Thyroid gland (tissue), 4 donors: ENCODE measurements at places on chromosomes 7 and 10. TPM values are rescaled to one million over a fixed set of nuclear protein-coding genes. Genes with fewer than 3 reads are reported as not detected.
A peak's percentile ranks its signal among the peaks of the same experiment; 100 is the strongest.

DNA sequence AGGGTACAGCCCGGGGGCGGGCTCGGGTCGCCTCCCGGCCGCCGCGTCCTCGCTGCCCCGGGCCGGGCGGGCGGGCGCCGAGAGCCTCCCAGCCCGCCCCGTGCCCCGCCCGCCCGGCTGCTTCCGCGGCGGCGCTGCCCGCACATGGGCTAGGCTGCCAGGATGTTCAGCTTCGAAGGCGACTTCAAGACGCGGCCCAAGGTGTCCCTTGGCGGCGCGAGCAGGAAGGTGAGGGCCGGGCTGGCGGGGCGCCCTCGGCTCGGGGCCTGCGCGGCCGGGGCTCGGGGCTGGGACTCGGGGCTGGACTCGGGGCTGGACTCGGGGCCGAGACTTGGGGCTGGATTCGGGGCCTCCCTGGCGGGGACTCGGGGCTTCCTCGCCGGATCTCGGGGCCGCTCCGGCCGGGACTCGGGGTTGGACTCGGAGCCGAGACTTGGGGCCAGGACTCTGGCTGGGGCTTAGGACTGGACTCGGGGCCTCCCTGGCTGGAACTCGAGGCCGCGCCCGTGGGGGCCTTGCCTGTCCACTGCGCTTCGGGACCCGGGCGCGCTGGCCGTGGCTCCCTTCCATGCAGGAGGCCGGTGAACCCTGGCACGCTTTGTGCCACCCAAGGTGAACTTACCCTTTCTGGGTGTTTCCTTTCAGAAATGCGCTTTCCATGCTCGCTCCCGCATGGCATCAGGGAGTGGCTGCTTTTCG lies 534 bp downstream of the UBE3C start:
- H3K27me3 ChIP-seq, result no peaks in the 10 kb centered on the region
- H3K4me3 ChIP-seq, result peak overlapping the region; percentile 6
- H3K36me3 ChIP-seq, result no peaks in the 10 kb centered on the region
- peak; percentile 65 for DNase-seq

DNA sequence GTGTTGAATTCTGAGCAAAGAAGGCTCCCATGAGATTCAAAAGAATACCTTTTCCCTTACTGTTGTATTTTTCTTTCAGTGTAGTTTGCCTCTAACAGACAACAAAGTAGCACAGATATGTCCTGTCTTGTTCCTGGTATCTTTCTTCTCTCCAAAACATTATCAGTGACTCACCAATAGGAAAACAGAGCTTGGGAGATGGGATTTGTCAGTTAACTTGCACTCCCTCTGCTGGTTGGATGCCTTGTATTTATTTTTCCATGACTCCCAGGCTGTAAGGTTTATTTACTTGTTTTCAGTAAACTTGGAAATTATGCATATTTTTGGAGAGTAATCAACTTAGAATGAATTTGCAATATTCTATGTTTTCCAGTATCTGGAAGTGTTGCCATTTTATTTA lies 129.7 kb downstream of the SAMD9 start:
- H3K4me1 ChIP-seq, result no peaks in the 10 kb centered on the region
- H3K27me3 ChIP-seq, result no peaks in the 10 kb centered on the region
- DNase-seq, result no peak
- H3K27ac ChIP-seq, result no peak overlapping the region

ADAM12 gene
- total RNA-seq, result 0.20 TPM

DNA sequence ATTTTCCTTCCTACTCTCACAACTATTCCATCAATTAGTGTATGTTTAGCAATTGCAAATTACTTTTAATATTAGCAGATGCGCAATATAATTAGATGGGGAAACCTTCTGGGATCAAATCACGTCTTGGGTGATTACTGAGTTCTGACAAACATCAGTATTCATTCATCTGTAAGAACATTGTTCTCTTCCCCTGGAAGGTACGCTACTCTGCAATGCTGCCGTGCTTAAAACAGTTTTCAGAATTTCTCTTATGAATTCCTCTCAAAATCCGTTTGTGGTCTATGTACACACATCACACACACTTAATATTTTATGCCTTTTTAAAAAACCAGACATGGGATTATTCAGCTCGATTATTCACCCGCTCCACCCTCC lies 237.5 kb upstream of the NEBL start:
- H3K27ac ChIP-seq, result no peak overlapping the region
- no peaks in the 10 kb centered on the region for H3K27me3 ChIP-seq
- H3K36me3 ChIP-seq, result no peaks in the 10 kb centered on the region
- H3K4me1 ChIP-seq, result peaks cover 19% of the 10 kb centered on the region
- no peak for DNase-seq

- H3K4me1 ChIP-seq, result no peaks in the 10 kb centered on the region
- no peaks in the 10 kb centered on the region for H3K36me3 ChIP-seq
- DNase-seq, result no peak
- H3K4me3 ChIP-seq, result no peak overlapping the region
- no peaks in the 10 kb centered on the region for H3K27me3 ChIP-seq
These were observed 119.2 kb downstream of the SFMBT2 start for GRCh38 chr10:7291487-7292270.

GRCh38 chr7:123865517-123866117 lies 20.6 kb downstream of the HYAL4 start:
- no peak overlapping the region for H3K27ac ChIP-seq
- H3K36me3 ChIP-seq, result no peaks in the 10 kb centered on the region
- H3K4me3 ChIP-seq, result no peak overlapping the region
- no peaks in the 10 kb centered on the region for H3K4me1 ChIP-seq
- peak; percentile 53 for DNase-seq
- no peaks in the 10 kb centered on the region for H3K27me3 ChIP-seq

GRCh38 chr7:37285706-37286453 lies 162.8 kb downstream of the ELMO1 start:
- peaks cover 49% of the 10 kb centered on the region for H3K4me1 ChIP-seq
- peak; percentile 23 for DNase-seq
- H3K27ac ChIP-seq, result no peak overlapping the region
- H3K27me3 ChIP-seq, result no peaks in the 10 kb centered on the region

- no peaks in the 10 kb centered on the region for H3K27me3 ChIP-seq
- no peak overlapping the region for H3K27ac ChIP-seq
- H3K4me3 ChIP-seq, result no peak overlapping the region
- H3K4me1 ChIP-seq, result peaks cover 4% of the 10 kb centered on the region
- DNase-seq, result no peak
- no peaks in the 10 kb centered on the region for H3K36me3 ChIP-seq
These were observed 43.5 kb downstream of the ANKIB1 start for GRCh38 chr7:92289321-92289720.

DNA sequence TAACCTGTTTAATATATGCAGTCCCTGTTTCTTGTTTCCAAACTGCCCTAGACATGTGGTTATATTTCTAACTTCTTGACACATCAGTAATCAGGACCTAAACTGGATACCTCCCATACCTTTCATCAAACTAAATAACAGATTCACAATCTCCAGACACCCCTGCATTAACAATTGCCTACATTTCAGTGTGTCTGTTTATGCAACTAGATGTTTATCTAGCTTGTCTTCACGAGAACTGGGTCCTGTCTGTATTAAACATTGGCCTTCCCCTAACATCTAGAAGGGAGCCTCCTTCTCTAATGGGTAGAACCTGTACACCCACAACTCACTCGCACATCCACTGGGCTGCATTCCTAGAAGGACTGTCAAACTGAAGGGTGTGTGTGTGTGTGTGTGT lies 683.7 kb upstream of the FZD8 start:
- no peaks in the 10 kb centered on the region for H3K36me3 ChIP-seq
- no peaks in the 10 kb centered on the region for H3K27me3 ChIP-seq
- H3K4me1 ChIP-seq, result no peaks in the 10 kb centered on the region

- no peaks in the 10 kb centered on the region for H3K36me3 ChIP-seq
- H3K4me1 ChIP-seq, result no peaks in the 10 kb centered on the region
- H3K27ac ChIP-seq, result no peak overlapping the region
- no peak for DNase-seq
These were observed 140.4 kb upstream of the MAGI2 start for GRCh38 chr7:79593866-79594301.

GRCh38 chr7:151168003-151168786 lies 701 bp upstream of the GBX1 start:
- peaks cover 5% of the 10 kb centered on the region for H3K4me1 ChIP-seq
- DNase-seq, result peak; percentile 18
- no peaks in the 10 kb centered on the region for H3K27me3 ChIP-seq
- H3K4me3 ChIP-seq, result no peak overlapping the region
- H3K36me3 ChIP-seq, result no peaks in the 10 kb centered on the region

DNA sequence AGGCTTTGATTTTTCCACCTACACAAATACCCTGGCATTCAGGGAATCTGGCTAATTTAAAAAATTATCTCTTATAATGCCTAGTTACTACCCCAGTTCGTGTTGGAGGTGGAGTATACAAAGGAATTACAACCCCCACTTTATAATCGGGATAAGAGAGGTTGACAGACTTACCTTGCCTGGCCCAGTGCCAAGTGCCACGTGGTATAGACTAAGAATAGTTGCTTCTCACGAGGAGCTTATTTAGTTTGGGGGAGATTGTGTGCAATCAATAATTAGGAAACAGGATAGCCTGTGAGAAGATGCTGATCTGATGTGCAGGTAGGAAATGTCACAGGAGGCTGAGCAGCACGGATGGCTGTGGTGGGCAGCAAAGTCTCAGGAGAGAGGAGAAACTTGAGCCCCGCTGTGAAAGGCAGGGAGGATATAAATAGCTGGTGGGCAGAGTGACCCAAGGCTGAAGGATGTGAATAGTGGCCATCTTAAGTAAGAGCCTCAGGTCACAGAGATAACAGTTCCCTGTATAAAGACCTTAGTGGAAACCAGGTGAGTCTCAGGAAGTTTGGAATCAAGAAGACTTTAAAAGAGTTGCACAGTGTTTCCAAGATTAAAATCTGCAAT lies 11.3 kb upstream of the ATXN7L1 start:
- H3K27me3 ChIP-seq, result no peaks in the 10 kb centered on the region
- H3K27ac ChIP-seq, result no peak overlapping the region
- H3K4me3 ChIP-seq, result no peak overlapping the region
- H3K36me3 ChIP-seq, result no peaks in the 10 kb centered on the region

EGR2 gene
- total RNA-seq, result 4.3 TPM

ARHGAP22 gene
- total RNA-seq, result 29.5 TPM

DNA sequence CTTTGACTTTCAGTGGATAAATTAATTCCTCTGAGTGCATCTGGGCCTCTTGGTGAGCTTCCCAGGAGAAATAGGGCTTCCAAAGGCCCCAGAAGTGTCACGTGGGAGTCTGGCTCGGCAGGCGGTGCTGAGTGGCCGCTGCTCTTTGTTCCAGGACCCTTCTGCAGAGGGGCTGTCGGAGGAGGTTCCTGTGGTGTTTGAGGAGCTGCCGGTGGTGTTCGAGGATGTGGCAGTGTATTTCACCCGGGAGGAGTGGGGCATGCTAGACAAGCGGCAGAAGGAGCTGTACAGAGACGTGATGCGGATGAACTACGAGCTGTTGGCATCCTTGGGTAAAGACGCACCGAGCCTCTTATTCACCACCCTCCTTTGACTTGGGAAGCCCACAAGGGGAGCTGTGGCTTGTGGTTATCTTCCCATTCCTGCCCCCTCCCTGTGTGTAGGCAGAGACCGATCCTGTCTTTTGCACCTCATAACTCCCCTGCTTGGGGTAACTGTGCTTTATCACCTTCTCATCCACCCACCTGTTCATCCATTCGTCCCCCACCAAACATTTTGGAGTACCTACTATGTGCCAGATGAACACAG lies 11.9 kb downstream of the ZNF862 start:
- H3K36me3 ChIP-seq, result peaks cover 7% of the 10 kb centered on the region
- DNase-seq, result no peak
- H3K27ac ChIP-seq, result no peak overlapping the region

GRCh38 chr10:117264782-117265181 lies 23.9 kb downstream of the SLC18A2 start:
- no peak overlapping the region for H3K4me3 ChIP-seq
- H3K4me1 ChIP-seq, result no peaks in the 10 kb centered on the region
- DNase-seq, result no peak
- no peaks in the 10 kb centered on the region for H3K36me3 ChIP-seq
- no peaks in the 10 kb centered on the region for H3K27me3 ChIP-seq

DNA sequence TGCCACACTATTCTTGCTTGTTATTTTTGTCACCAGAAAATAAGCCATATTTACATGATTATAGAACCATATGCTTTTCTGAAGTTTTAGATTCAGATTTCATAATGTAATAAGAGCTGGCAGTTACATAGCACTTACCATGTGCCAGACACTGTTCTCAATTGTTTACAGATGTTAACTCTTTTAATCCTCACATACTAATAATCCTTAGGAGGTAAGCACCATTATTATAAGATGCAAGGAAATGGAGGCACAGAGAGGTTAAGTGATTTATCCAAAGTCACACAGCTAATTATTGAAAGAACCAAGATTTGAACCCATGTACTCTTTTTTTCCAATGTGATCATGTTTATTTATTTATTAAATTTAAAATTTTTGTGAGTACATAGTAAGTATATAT lies 57.2 kb downstream of the CREB5 start:
- H3K36me3 ChIP-seq, result no peaks in the 10 kb centered on the region
- H3K27me3 ChIP-seq, result no peaks in the 10 kb centered on the region
- no peak overlapping the region for H3K27ac ChIP-seq
- no peak for DNase-seq

FAM241B gene
- total RNA-seq, result 7.2 TPM

ANXA8L1 gene
- not detected for total RNA-seq

DNA sequence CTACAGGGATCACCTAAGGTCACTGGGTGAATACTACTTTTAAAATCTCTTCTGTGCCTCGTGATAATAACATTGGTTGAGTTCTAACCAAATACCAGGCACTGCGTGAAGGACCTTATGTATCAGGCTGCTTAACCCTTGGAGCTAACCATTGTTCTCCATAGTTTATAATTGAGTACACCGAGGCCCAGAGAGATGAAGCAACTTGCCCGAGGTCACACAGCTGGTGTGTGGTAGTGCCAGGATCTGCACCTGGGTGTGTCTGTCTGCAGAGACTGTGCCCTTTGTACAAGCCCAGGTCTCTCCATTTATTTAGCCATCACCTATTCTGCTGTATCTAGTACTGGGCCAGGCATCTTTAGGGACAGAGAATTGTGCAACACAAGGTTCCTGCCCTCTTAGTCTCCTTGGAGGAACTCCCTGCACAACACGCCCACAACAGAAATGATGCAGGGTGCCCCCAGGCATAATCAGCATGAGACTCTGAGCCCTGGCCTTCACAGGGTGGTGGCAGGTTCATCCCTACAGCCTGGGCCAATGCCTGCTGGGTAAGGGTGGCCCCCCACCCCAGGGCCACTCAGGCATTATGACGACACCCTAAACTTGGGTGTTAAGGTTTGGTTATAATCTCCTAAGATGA lies 31.5 kb downstream of the UNC5B start:
- no peaks in the 10 kb centered on the region for H3K27me3 ChIP-seq
- no peak for DNase-seq
- no peak overlapping the region for H3K27ac ChIP-seq
- H3K4me3 ChIP-seq, result no peak overlapping the region

DNA sequence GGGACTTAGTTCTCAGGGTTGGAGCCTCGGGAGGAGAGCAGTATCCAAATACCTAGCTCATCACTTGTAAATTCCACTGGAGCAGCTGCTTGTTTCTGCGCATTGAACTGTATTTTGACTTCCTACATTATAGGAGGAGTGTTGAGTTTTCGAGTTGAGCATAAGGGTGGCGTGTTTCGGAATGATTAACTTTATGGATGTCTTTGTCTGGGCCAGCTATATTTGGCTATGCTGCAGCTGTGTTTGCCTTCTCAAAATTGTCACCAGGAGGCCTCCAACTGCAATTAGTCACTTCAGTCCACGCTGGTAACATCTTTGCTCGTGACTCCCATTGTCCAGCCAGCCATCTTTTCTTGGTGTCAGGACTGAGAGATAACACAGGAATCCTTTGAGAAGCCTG lies 9.1 kb downstream of the CELF2 start:
- H3K4me3 ChIP-seq, result no peak overlapping the region
- no peak overlapping the region for H3K27ac ChIP-seq
- no peaks in the 10 kb centered on the region for H3K27me3 ChIP-seq
- no peaks in the 10 kb centered on the region for H3K4me1 ChIP-seq
- H3K36me3 ChIP-seq, result no peaks in the 10 kb centered on the region
